Activated CD4-positive, alpha-beta T cell treated with anti-CD3 and anti-CD28 coated beads, Interleukin-2, amount 10 ng/mL, durations not matched to agents 7 days and 5 days (primary cell): ENCODE measurements at places on chromosomes 6 and 20. TPM values are rescaled to one million over a fixed set of nuclear protein-coding genes. Genes with fewer than 3 reads are reported as not detected.

Gene WFDC9
- total RNA-seq = not detected

Gene NHSL1
- 0.54 TPM for total RNA-seq

Gene HSPA12B
- not detected for total RNA-seq

Gene HLA-C
- 1,446 TPM for total RNA-seq

Gene MYBL2
- total RNA-seq = 106 TPM

GRCh38 chr20:53345536-53346334, 247.9 kb downstream of the ZNF217 start:
- no peaks in the 10 kb centered on the region for H3K27me3 ChIP-seq
- DNase-seq = no peak
- H3K4me3 ChIP-seq = no peak overlapping the region
- H3K36me3 ChIP-seq = no peaks in the 10 kb centered on the region
- peaks cover 4% of the 10 kb centered on the region for H3K4me1 ChIP-seq
- H3K27ac ChIP-seq = no peak overlapping the region

DNA sequence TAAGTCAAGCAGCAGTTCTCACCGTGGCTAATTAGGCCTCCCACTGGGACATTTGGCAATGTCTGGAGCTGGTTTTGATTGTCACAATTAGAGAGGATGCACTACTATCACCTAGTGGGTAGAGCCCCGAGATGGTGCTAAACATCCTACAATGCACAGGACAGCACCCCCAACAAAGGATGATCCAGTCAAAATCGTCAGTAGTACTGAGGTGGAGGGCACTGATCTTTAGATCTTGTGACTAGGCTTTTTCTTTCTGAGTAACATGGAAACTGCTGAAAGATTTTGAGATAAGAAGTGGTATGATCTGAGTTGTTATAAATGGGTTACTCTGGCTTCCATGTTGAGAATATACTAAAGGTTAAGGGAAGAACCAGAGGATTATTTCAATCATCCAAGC, 12.0 kb downstream of the UBD start:
- H3K27me3 ChIP-seq = peaks cover 59% of the 10 kb centered on the region
- no peak overlapping the region for H3K4me3 ChIP-seq
- no peak for DNase-seq
- no peaks in the 10 kb centered on the region for H3K36me3 ChIP-seq
- H3K4me1 ChIP-seq = peaks cover 5% of the 10 kb centered on the region
- no peak overlapping the region for H3K27ac ChIP-seq

DNA sequence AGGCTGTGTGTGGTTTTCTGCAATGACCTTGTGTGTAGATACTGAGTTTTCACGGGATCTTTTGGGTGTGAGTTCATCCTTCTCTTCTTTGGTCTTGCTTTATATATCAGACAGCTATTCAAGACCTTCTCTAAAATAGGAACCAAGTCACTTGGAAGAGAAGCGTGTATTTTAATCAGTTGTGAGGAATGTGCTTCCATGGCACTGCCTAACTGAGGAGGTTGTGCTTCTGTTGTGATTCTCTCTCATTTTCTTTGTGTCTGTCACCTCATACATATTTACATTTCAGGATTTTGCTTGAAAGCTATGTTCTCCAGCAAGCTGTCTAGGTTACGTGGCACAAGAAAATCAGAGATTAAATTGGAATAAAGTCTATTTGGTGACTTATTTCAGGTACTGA, 428.7 kb downstream of the QKI start:
- H3K4me3 ChIP-seq = no peak overlapping the region
- no peak overlapping the region for H3K27ac ChIP-seq
- no peaks in the 10 kb centered on the region for H3K27me3 ChIP-seq
- no peaks in the 10 kb centered on the region for H3K4me1 ChIP-seq
- no peak for DNase-seq
- no peaks in the 10 kb centered on the region for H3K36me3 ChIP-seq

GRCh38 chr20:55880361-55880760, 125.0 kb downstream of the CBLN4 start:
- H3K36me3 ChIP-seq = no peaks in the 10 kb centered on the region
- H3K27me3 ChIP-seq = no peaks in the 10 kb centered on the region
- H3K4me3 ChIP-seq = no peak overlapping the region
- no peak for DNase-seq
- H3K27ac ChIP-seq = no peak overlapping the region
- no peaks in the 10 kb centered on the region for H3K4me1 ChIP-seq

GRCh38 chr6:151747896-151748295, 59.6 kb upstream of the ESR1 start:
- peaks cover 2% of the 10 kb centered on the region for H3K27me3 ChIP-seq
- H3K4me3 ChIP-seq = no peak overlapping the region
- no peaks in the 10 kb centered on the region for H3K36me3 ChIP-seq
- H3K4me1 ChIP-seq = peaks cover 2% of the 10 kb centered on the region
